ENCODE measurements at places on chromosomes 7 and 10.

GRCh38 chr7:116952635-116953371 lies 498 bp upstream of the ST7 start:
- no peak for DNase-seq

DNA sequence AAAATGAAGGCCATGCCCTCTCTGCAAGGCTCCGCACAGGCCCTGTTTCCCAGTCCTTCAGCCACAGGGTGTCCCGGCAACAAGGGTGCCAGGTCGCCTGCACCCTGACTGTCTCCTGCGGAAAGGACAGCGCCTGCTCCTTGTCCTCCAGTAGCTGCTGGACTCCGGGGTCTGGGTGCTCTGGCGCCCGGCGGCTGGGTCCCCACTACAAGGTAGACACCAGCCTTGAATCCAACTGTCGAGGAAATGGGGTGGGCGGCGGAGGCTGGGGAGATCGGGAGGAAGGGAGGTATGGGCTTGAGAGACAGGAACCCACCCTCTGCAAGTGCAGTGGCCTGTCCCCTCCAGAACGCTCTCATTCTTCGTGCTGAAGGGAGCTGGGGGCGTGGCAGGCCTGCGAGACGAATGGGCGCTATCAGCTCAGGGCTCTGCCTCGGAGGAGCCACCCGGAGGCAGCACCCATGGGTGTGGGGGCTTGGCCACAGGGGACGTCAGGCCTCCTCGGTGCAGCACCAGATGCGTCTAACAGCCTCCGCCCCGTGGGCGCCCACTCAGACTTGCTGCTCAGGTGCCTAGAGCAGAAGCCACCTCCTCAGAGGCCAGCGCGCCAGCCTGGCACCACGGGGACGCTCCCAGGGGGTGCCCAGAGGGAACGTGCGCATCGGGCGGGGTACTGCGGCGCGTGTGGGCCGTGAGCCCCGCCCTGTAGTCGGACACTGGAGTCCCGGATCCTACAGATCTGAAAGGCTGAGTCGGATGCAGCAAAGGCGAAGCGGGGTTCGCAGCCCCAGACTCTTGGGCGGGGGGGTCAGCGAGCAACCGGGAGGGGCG lies 15.6 kb downstream of the ADAM8 start:
- peak; percentile 61 for DNase-seq

DNA sequence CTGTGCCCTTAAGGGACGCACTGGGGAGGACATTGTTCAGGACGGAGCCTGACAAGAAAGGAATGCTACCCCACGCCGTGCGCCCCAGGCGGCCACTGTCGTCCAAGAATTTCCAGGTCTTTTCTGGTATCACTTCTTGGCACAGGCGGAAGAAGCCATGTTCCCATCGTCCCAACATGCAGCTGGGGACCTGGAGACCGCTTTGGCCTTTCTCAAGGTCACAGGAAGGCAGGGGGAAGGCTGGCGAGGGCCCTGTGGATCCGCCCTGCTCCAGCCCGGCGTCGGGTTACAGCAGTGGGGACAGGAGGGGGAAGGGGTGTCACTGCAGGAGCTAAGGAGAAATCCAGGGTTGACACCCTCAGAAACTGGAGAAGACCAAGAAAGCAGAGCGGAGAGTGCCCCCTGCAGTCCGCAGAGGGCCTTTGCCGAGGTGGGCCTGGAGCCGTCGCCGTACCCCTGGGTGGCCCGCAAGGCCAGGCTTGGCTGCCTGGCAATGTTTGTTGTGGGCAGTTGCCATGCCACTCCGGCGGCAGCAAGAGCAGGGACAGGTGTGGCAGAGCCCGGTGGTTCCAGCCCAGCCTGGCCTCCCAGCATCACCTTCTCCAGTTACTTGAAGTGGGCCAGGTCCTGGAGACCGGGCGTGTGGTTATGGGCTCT lies 104.1 kb downstream of the LHPP start:
- peak; percentile 82 for DNase-seq

DNA sequence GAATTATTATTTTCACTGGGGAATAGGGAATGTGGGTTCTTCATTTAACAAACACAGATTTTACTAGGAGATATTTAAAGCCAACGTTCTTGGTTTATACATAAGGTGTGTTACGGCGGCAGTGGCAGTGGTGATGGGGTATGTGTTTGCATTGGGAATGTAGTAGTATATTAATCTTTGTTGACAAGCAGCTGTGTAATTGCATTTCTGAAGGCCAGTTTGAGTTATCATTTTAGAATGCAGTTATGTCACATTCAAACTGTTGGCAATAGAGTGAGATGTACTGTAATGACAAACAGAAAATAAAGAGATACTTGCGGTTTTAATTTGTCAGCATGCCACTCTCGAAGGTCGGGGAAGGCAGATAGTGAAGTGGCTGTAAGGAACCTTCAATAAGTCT lies 628.6 kb upstream of the POM121L12 start:
- no peak for DNase-seq

DNA sequence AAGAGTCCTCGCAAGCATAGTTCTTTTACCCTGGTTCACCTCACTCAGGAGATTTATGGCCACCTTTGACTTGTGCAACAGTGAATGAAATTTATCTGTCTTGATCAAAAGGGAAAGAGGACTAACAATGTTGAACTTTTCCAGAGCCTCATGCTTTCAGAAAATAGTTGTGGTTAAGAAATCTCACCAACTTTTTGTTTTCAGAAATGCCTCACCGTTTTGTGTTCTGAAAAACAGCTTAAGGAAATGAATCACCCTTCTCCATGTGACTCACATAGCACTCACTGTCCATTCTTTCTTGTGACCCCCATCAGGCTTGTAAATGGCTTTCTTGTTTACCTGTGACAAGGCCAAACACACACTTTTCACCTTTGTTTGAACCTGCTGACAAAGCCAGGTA lies 148.6 kb upstream of the FAM3C start:
- no peak for DNase-seq
